ENCODE measurements at places on chromosomes 4 and X.
A peak's percentile ranks its signal among the peaks of the same experiment; 100 is the strongest.

- no peak for DNase-seq
Measured at GRCh38 chr4:95701500-95702170, 138.3 kb upstream of the PDHA2 start.

- no peak for DNase-seq
Measured at GRCh38 chrX:124260845-124261244, 71.6 kb upstream of the TEX13D start.

GRCh38 chr4:114811564-114812301 is 213.1 kb downstream of the UGT8 start:
- DNase-seq: no peak

GRCh38 chr4:2259036-2259540 is 2.8 kb downstream of the MXD4 start:
- DNase-seq: no peak

- DNase-seq: no peak
Measured at GRCh38 chr4:8301851-8302730, 32.5 kb downstream of the HTRA3 start.

DNA sequence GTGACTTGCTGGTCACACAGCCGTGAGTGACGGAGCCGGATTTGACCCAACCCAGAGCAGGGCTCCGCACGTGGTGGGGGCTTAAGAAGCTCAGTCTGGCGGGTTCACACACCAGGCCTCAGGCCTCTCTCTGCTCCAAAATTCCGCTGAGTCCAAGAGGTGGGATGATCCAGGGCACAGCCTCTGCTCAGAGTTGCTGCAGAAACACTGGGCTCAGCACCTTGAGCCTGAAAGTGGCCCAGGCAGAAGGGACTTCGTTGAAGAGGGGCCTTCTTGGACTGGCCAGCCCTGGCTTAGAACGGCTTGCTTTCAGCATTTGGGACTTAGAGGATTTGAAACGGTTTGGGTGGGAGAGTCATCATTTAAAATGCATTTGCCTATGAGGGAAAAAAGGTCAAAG is 21.2 kb downstream of the EVC start:
- DNase-seq: no peak

DNA sequence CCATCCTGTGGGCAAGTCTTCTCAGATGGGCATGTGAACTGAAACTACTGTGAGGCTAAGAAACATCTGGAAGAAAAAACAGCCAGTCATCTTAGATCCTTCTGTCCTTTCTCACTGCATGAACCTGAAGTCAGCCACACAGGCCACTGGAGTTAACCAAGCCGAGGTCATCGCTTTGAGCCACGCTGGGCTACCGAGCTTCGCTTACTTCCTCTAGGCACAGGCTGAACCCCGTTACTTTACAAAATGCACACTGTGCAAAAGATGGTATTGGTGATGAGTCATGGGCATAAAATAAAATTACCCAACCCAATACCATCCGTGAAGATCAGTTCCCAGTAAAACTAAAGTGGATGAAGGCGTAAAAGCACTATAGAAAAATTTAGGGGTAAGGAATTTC is 86.2 kb downstream of the MTMR1 start:
- DNase-seq: no peak

DNA sequence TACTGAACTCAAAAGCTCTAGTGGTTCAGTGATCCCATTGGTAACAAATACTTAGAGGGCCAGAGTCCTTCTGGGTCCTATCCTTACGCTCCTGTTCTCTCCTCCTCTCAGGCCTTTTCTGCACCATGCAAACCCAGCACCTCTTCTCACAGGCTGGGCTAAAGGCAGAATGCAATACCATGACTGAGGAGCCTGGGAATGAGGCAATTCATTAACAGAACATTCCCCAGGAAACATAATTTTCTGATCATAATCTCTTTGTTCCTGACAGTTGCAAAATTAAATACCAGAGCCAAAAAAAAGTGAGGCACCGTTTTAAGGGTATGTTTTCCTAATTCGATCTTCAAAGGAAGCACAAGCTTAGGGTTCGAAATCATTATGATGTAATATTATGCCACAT is 9.0 kb downstream of the SORBS2 start:
- DNase-seq: no peak

DNA sequence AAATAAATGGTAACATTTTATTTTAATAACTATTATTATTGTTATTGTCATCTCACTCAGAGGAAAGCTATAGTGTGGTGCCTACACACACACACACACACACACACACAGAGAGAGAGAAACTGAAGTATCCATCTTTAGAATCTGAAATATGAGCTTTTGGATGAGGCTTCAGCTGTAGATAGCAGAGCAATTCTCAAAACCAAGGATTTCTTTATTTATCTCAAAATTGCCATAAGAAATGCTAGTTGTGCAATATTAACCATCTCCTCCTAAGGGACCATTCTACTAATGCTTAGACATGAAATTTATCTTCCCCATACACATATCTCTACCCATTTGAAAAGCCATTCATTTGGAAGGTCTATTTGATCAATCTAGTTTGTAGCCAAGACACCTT is 50.1 kb upstream of the SGMS2 start:
- DNase-seq: no peak

DNA sequence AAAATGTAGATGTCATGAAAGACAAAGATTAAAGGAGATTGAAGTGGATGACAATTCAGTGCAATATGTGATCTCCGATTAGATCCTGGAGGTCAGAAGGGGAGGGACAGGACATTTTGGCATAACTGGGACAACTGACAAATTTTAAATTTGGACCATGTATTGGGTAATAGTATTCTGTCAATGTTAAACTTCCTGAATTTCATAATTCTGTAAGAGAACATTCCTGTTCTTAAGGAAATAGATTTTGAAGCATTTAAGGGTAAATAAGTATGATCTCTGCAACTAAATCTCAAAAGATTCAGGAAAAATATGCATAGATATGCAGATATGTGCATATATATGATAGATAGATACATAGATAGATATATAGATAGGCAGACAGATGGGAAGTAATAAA is 11.0 kb downstream of the ODAPH start:
- no peak for DNase-seq

DNA sequence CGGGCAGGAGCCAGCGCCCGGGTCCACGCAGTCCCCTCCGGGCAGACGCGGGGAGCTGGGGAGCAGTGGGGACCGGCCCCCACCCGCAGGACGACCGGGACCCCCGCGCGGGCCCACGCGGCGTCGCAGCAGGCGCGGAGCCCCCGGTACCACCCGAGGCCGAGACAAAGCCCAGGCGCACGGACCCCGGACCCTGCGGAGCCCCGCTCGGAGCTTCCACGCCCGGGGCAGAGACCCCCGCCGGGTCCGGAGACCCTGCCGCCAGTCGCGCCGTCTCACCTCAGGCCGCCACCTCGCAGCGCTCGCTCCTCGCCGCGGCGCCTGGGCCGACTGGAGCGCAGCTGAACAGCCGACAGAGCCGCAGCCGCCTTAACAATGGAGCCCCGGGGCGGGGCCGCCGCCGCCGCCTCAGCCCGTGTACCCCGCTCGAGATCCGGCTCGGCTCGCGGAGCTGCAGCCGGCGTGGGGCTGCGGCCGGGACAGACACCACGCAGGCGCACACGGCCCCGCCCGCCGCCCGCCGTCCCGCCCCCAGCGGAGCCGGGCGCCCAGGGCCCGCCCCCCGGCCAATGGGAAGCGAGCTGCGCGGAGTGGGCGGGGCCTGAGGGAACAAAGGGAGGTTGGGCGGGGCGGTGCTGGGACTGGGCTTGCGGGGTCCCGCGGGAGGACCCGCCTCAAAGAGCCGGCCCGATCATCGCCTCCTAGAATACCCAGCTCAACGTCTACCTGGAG is at the start of gene AFAP1:
TSS of gene AFAP1 (minus strand) at position 485 of the 732 bp plus-strand sequence. CDS start 67,783 bp downstream, outside the sequence.
- peak; percentile 99 for DNase-seq

GRCh38 chrX:68868902-68869800 is 40.3 kb downstream of the EFNB1 start:
- no peak for DNase-seq

- DNase-seq: no peak
Measured at GRCh38 chr4:61049018-61049417, 151.1 kb upstream of the ADGRL3 start.

DNA sequence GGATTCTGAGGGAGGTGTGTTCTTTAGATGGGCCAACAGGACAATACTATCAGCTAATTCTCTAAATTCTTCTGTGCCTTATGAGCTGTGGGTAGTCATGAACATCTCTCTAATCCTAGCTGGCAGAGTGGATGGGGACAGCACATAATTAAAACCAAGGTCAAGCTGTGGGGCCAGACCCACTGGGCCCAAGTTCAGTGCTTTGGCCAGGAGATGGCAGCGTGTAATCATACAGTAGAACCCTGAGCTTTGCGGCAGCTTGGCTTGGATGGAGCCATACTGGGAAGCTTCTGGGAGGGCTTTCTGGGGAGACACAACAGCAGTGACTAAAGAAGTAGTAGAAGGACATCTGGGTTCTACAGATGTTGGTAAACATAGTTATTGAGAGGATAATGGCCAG is 140.3 kb upstream of the CXCL13 start:
- no peak for DNase-seq

- no peak for DNase-seq
Measured at GRCh38 chrX:124010566-124010965, 49.1 kb downstream of the STAG2 start.

- no peak for DNase-seq
Measured at GRCh38 chrX:14798805-14799397, 74.0 kb downstream of the FANCB start.

DNA sequence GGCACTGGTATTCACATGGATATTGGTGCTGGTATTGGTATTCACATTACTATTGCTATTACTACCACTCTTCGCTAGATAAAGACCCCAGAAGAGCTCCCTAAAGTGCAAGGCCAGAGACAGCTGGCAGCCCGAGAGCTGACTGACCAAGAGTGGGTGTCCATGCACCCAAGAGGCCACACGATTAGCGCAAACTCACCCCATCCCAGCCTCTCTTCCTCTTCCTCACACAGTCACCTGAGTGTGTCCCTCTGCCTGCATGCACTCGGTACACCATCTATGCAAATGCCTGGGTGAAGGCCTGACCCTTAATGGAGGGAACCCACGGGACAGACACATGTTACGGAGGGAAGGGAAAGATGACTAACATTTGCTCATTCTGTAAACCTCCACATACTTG is 86.7 kb downstream of the HAUS3 start:
- DNase-seq: no peak

GRCh38 chr4:151687021-151687640 is 73.7 kb downstream of the GATB start:
- DNase-seq: no peak

GRCh38 chr4:17068392-17068791 is 169.9 kb upstream of the LDB2 start:
- no peak for DNase-seq

DNA sequence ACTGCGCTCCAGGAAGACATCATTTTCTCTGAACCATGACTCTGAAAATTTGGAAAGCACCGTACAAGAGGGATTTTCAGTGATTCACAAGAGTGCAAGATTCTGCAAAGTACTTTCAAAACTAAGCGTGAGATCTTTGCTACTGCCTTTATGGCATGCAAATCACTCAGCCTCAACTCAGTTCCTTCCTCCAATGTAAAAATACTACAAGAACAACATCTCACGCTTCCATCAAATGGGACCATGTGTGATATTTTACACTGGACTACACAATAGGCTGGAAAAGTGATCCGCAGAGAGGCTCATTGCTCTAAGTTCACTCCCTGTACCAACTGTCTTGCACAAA is 674 bp upstream of the IL15 start:
- DNase-seq: no peak

DNA sequence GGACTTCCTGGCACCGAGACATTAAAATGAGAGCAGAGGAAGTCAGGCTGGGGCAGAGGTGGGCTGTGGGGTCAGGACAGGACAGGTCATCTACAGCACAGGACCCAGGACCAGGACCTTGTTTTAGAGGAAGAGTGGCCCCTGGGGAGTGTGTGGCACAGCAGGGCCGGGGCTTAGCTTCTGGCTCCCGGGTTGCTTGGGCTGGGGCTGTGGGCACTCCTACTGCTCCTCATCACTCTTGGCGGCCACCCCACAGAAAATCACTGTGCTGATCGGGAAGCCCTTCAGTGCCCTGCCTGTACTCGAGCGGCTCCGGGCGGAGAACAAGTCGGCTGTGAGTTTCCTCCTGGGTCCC is 8.1 kb upstream of the ATP6AP1 start:
- DNase-seq: no peak

- DNase-seq: no peak
Measured at GRCh38 chrX:9738151-9738550, 27.5 kb downstream of the GPR143 start.

DNA sequence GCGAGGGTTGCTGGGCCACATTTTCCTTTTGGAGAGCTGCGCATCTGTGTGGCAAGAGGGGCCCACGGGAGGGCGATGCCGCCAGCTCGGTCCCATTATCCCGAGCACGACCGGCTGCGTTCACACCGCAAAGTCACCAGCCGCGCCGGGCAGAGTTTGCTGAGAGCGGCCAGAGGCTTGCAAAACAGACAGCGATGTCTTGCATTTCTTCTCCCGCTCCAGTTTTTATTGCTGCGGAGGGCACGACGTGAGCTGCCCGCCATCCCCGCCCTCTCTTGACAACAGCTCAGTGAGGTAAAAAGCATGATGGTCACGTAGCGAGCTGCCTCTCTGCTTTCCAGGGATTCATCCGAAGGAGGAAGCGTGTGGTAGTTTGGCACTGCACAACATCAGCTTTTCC is 102.1 kb upstream of the TENM3 start:
- DNase-seq: no peak

GRCh38 chr4:108979759-108980158 is 216.9 kb upstream of the ETNPPL start:
- DNase-seq: no peak

- DNase-seq: no peak
Measured at GRCh38 chr4:152106113-152106763, 345.4 kb upstream of the GATB start.

- DNase-seq: no peak
Measured at GRCh38 chr4:118968813-118969212, 80.2 kb downstream of the SYNPO2 start.

DNA sequence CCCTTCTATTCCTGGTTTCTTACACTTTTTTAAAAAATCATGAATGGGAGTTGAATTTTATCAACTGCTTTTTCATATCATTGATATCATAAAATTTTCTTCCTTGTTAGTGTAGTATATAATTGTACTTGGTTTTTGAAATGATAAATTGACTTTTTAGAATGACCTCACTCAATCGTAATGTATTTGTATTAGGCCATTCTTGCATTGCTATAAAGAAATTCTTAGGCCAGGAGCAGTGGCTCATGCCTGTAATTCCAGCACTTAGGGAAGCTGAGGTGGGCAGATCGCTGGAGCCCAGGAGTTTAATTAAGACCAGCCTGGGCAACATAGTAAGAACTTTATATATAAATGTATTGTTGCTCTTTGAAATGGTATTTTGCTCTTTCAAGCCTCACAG is 6.3 kb downstream of the EXOC1 start:
- no peak for DNase-seq

- DNase-seq: no peak
Measured at GRCh38 chrX:136467303-136467702, 20.4 kb upstream of the BRS3 start.

GRCh38 chr4:155787113-155787710 is 28.4 kb downstream of the GUCY1B1 start:
- DNase-seq: no peak

- no peak for DNase-seq
Measured at GRCh38 chr4:6724421-6725111, 8.6 kb downstream of the BLOC1S4 start.

- no peak for DNase-seq
Measured at GRCh38 chrX:13885591-13885990, 68.7 kb upstream of the GPM6B start.
